NCI-H187 treated with DMSO at 0.1 percent for 48 hours (cell line): ENCODE measurements at places on chromosomes 4 and X.

- DNase-seq: no peak
Measured at GRCh38 chr4:7873881-7874280, 65.8 kb downstream of the AFAP1 start.

DNA sequence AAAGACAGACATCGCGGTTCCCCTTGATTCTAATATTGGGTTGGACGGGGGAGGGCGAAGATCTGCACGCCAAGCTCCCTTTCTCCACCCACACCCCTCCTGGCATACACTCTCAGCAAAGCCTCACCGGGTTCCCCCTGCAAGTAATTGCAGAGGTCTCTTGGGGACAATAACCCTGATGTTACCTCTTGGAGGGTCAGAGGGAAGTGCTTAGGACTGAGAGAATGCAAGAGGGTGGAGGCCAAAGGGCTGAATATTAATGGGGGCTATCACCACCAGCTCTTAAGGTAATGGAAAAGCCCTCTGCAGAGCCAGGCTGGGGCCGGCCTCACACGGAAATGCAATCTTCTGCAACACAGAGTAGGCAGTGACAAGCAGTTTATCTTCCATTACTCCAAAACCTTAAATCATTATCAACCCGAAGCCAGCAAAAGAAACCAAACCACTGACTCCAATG lies 344.1 kb upstream of the GATB start:
- no peak for DNase-seq

DNA sequence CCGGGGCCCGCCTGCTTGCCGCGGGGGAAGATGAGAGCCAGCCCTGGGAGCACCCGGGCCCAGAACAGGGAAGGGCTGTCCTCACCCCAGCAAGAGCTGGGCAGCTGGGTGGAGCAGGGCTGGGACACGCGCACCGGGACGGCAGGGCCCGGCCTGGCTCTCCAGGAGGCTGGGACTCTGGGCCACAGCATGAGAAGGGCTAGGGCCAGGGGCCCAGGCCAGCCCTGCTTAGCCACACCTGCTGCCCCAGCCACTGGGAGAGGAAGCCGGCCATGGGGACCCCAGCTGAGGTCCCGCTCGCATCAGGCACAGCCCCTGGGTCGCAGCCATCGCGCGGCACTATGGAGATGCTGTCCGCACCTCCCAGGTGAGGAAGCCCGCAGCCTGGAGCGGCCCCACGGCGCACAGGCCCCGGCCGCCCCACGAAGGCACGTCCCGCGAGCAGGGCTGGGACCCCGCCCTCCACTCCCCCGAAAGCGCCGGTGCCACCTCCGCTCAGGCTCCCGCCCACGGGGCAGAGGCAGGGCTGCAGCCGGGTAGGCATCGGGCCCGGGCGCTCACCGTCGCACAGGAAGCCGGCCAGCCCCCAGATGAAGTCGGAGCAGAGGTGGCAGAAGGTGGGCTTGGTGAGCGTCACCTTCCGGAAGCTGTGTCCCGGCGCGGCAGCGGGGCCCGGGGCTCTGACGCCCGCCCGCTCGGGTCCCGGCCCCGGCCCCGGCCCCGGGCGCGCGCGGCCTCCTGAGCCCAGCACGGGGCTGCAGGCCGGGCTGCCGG lies 531 bp downstream of the DGKQ start:
- no peak for DNase-seq

DNA sequence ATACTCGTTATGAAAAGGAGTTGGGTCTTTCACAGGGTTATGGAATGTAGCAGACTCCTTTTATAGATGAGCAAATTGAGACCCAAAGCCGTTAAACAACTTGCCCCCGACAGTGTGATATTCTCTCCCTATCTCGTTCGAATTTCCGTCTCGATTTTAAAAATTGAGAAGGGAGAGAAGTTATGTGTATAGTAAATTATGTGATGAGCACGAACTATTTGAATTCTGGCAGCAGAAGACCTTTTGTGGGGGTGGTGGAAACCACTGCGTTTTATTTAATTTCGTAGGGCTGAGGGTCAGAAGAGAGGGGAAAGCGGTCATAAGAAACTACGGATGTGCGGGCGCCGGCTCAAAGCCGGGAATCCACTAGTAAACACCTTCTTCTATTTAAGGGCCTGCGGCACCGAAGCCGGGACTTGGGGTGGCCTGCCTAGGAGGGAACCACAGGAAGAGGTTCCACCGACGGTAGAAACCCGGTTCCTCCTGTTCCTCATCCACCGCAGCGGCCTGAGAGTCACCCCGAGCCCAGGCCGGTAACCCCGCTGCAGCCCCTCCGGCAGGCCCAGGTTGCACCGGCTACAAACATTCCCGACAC lies 1.5 kb upstream of the DDX3X start:
- DNase-seq: no peak

- DNase-seq: no peak
Measured at GRCh38 chrX:10111364-10112148, 45.2 kb upstream of the CLCN4 start.

- DNase-seq: no peak
Measured at GRCh38 chr4:72525938-72526337, 43.1 kb downstream of the ADAMTS3 start.

GRCh38 chr4:794900-795725 lies 30.8 kb downstream of the CPLX1 start:
- DNase-seq: no peak

- peak; percentile 37 for DNase-seq
Measured at GRCh38 chrX:130079824-130080406, 30.4 kb downstream of the ELF4 start.

GRCh38 chr4:75717408-75717807 lies 7.0 kb upstream of the USO1 start:
- DNase-seq: no peak

GRCh38 chr4:181659876-181660275 lies 583.3 kb upstream of the TENM3 start:
- no peak for DNase-seq

GRCh38 chr4:82261084-82261483 lies 112.7 kb downstream of the HNRNPD start:
- DNase-seq: no peak

DNA sequence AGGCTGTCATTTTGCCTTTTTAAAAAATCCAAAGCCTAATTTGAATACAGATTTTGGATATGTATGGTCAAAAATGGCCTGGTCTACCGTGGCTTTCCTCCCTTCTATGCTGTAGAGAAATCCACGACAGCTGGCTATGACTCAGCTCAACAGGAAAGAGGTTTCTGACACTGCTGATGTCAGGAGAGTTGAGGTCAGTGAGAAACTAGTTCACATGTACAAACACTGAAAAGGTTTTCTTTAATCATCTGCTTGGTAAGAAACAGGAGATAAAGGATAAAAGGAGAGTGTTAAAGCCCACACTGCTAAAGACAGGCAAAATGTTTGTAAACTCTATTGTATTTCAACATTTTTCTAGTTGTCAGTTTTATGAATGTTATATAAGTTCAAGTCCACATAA lies 113.9 kb downstream of the NYX start:
- no peak for DNase-seq

DNA sequence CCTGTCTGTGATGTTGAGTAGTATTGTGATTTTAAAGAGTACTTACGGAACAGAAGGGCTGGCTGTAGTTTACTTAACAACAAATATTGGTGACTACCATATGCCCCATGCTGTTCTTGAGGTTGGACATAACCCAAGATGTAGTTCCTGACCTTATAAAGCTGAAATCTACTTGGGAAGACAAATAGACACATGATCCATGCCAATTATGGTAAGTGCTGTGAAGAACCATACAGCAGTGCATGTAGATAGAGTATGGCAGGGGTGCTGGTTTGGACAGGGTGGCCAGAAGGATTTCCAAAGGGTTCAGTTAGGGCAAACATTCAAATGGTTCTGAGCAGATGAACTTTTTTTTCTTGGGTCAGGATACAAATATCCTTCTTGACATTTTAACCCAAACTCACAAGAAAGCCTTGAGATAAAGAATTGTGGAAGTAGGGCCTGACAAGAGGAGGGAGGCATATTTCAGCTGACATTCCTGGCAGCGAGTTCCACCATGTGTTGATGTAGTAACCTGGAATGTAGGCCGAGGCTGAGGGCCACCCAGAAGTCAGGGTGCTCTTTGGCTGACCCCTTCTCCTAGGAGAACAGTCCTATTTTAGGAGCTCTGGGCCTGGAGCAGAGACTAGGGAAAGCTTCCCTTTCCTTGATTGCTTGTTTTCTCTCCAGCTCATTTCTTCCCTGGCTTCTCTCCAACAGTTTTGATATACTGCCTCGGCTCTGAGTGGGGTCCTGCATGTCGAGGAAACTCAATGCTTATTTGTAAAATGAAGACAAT lies 74.2 kb downstream of the FREM3 start:
- no peak for DNase-seq

GRCh38 chr4:76588274-76588673 lies 153.2 kb downstream of the SHROOM3 start:
- DNase-seq: no peak

- DNase-seq: no peak
Measured at GRCh38 chr4:8345946-8346814, 76.6 kb downstream of the HTRA3 start.

GRCh38 chr4:177557416-177557815 lies 115.2 kb upstream of the AGA start:
- no peak for DNase-seq

- DNase-seq: no peak
Measured at GRCh38 chr4:140252141-140252741, 98.3 kb upstream of the MAML3 start.

DNA sequence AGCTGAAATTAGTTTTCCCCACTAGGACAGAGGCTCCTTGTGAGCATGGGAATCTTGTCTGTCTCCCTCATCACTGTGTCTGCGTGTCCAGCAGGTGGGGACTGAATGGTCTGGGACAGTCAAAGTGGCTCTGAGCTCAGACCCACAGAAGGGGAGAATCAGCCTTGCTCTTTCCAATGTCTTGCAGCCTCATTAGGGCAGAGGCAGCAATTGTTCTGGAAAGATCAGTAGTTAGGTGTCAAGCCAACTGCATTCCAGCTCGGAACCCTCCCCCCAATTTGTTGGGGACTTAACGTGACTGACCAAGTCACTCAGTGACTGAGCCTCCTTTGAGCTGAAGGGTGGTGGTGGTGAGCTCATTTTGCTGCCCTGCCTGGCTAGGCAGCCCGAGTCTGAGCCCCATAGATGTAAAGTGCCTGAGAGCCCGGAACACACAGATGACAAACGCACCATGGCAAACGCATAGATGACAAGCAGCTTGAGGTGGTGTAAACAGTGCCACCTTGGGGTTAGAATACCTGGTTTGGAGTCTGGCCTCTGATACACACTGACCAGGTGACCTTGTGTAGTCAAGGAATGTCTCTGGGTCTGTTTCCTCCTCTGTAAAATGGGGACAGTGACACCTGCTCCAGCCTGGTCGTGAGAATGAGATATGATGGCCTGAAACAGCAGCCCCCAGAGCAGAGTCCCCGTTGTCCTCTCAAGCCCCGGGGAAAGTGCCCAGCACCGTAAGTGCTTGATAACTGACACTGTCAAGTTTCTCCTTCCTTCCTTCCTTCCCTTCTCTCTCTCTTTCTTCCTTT lies 2.7 kb upstream of the SORCS2 start:
- DNase-seq: no peak
